ENCODE measurements at places on chromosomes 3 and 15.

DNA sequence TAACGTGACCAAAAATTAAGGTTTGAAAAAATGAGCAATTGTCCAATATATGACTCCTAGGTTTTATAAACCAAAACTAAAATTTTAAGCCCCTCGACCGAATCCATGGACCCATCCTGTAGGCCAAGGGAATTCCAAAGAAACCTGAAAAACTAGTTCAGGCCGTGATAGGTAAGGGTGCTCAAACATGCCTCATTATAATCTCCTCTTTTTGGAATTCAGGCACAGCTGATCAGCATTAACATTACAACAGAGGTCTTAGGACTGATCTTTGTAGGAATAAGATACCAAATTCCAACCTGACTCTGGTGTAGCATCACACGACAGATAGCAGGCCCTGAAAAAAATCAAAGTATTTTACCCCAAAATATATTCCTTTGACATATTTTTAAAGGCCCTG, 155.7 kb downstream of the NEK10 start:
- no peak for DNase-seq

- DNase-seq: no peak
Measured at GRCh38 chr3:102605153-102605552, 170.3 kb downstream of the ZPLD1 start.

GRCh38 chr3:183513046-183513706, 42.3 kb downstream of the KLHL6 start:
- DNase-seq: peak; percentile 62

DNA sequence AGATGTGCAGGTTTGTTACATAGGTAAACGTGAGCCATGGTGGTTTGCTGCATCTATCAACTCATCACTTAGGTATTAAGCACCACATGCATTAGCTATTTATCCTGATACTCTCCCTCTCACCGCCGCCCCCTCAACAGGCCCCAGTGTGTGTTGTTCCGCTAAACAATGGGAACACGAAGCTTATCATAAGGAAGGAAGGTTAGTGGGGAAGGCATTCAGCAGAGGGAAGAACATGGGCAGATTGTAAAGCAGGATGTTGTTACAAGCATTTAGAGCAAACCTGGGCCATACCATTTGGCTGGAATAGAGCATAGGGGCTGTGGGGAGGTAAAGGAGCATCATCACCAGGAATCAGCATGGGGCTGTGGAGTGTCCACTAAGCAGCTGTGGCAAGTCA, 111.8 kb downstream of the SSR3 start:
- DNase-seq: no peak

DNA sequence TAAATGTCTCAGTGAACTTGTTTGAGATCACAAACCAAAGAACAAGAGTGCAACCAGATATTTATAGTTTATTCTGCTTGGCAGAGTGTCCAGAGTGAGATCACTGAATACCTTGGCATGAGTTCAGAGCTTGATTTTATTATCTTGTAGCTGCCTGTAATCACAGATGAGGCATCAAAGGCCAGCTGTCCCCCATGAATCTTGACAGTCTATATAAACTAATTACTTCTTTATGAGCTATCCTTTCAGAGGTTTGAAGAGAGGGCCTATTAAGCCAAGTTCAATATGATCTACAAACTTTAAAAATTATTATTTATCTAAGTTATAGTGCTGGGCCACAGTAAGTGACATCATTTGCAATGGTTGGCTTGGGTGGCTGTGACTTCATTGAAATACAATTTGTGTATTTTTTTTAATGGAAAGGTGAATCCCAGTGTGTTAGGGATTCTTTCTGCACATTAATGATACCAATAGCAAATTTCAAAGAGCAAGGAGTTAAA, 251.5 kb downstream of the CLSTN2 start:
- no peak for DNase-seq

All from activated CD4-positive, alpha-beta T cell treated with anti-CD3 and anti-CD28 coated beads, Interleukin-2, Interleukin-6, amounts not matched to agents 100 ng/mL and 50 ng/mL, durations not matched to agents 16 hours and 8 hours (primary cell).